Caco-2 (cell line): ENCODE measurements at places on chromosomes 5 and 9. TPM values are rescaled to one million over a fixed set of nuclear protein-coding genes. Genes with fewer than 3 reads are reported as not detected.

- no peaks in the 10 kb centered on the region for H3K27me3 ChIP-seq
- no peak for DNase-seq
- no peak overlapping the region for H3K27ac ChIP-seq
- H3K4me1 ChIP-seq, result no peaks in the 10 kb centered on the region
Measured at GRCh38 chr9:126442636-126443035, 116.0 kb downstream of the MVB12B start.

DNA sequence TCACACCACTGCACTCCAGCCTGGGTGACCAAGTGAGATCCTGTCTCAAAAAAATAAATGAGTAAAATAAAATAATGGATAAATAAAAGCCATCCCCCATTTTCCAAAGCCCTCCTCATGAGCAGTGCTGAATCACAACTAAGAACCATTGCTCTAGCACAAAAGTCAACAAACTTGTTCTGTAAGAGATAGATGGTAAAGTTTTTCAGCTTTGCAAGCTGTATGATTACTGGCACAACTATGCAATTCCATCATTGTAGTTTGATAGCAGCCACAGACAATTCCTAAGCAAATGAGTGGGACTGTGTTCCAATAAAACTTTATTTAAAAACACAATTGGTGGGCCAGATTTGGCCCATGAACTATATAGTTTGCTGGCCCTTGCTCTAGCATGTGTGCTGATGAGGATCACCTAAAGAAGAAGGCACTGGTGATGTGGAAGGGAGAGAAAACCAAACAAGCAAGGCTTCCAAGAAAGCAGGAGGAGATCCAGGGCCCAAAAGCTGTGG lies 64.6 kb downstream of the NEURL1B start:
- H3K4me1 ChIP-seq, result no peaks in the 10 kb centered on the region
- no peaks in the 10 kb centered on the region for H3K36me3 ChIP-seq
- H3K27me3 ChIP-seq, result no peaks in the 10 kb centered on the region
- no peak for DNase-seq

GRCh38 chr5:149268928-149269557 lies 2.6 kb upstream of the AFAP1L1 start:
- H3K4me1 ChIP-seq, result 0 out of 2 replicates have a peak, but pooled peaks cover 7% of the 10 kb centered on the region
- DNase-seq, result peak; percentile 47
- no peaks in the 10 kb centered on the region for H3K36me3 ChIP-seq
- no peaks in the 10 kb centered on the region; the same call in 1 of the 2 replicates for H3K27me3 ChIP-seq
- no peak overlapping the region for H3K4me3 ChIP-seq

Gene KIF4B
- 0.14 TPM in 2 replicates for total RNA-seq

DNA sequence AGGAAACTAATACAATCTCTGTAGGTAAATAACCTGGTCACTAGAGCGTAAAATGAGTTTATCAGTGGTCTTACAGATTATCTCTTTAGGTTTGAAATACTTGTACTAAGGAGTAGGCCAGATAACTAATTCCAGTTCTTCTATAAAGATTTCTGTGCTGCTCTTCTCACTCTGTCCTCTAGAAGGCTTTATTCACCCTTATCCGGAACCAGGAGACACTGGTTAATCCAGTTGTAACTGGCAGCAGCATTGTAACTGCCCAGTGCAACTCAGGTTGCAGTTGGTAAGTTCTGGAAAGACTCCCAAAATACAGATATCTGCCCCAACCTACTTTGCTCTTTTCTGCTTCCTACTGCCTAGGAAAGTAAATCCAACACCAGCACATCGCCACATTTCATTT lies 19.8 kb downstream of the C5orf22 start:
- no peak overlapping the region for H3K27ac ChIP-seq
- no peaks in the 10 kb centered on the region for H3K27me3 ChIP-seq
- peaks cover 1% of the 10 kb centered on the region; the same call in 1 of the 2 replicates for H3K36me3 ChIP-seq
- H3K4me3 ChIP-seq, result no peak overlapping the region
- H3K4me1 ChIP-seq, result no peaks in the 10 kb centered on the region
- DNase-seq, result no peak

DNA sequence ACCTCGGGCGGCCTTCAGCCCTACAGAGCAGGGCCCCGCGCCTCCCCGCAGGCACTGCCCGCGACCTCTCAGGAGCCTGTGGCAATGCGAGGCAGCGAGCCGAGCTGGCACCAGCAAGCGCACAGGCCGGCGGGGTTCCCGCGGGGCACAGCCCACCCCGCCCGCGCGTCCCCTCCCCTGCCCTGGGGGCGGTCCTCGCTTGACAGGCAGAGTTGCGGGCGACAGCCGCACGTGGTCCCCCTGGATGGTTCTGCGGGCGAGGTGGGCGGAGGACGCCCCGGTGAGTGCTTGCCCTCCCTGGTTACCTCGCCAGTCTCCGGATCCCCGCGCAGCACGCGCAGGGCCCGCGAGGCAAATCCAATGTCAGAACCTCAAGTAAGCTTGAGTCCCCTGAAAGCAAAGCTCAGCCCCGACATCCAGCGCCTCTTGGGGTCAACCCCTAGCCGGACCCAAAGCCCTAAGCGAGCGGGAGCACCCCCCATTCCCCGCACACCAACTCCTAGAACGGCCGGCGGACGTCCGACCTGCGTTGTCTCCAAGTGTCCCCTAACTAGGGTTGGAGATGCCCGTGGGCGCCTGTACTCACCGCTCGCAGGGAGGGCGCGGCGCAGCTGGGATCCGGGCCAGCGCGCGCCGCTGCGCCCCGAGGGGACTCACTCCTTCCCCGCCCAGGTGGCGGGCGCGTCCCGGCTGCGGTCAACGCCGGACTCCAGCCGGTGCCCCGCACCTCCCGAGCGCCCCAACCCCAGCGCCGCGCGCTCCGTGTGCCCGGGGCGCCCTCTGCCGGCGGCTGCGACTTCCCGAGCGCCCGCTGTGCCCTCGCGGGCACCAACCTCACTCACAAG lies at the start of gene DRD1:
Gene DRD1, minus strand, starts transcription at position 123 of the 845 bp plus-strand sequence. CDS start 1,083 bp downstream, outside the sequence.
- no peaks in the 10 kb centered on the region for H3K27me3 ChIP-seq
- no peaks in the 10 kb centered on the region for H3K36me3 ChIP-seq
- peak within 1 kb of the TSS; percentile 32 for H3K27ac ChIP-seq
- no peak within 1 kb of the TSS for H3K4me3 ChIP-seq
- DNase-seq, result no peak

Gene FUT7
- total RNA-seq, result not detected in 2 replicates

DNA sequence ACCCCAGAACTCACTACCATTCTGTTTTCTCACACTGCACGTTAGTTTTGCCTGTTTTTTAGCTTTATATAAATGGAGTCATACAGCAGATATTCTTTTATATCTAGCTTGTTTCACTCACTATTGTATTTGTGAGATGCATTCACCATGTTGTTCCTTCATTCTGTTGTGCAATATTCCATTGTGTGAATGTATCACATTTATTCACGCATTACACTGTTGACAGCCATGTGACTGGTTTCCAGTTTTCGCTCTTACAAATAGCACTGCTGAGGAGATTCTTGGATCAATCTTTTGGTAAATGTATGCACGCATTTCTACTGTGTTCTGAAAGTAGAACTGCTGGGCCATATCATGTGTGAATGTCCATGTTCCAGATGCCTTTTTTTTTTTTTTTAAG lies 6.4 kb upstream of the SNX30 start:
- no peak for DNase-seq
- H3K27me3 ChIP-seq, result no peaks in the 10 kb centered on the region
- H3K36me3 ChIP-seq, result no peaks in the 10 kb centered on the region
- H3K4me3 ChIP-seq, result no peak overlapping the region
- peaks cover 2% of the 10 kb centered on the region for H3K4me1 ChIP-seq
- no peak overlapping the region for H3K27ac ChIP-seq

DNA sequence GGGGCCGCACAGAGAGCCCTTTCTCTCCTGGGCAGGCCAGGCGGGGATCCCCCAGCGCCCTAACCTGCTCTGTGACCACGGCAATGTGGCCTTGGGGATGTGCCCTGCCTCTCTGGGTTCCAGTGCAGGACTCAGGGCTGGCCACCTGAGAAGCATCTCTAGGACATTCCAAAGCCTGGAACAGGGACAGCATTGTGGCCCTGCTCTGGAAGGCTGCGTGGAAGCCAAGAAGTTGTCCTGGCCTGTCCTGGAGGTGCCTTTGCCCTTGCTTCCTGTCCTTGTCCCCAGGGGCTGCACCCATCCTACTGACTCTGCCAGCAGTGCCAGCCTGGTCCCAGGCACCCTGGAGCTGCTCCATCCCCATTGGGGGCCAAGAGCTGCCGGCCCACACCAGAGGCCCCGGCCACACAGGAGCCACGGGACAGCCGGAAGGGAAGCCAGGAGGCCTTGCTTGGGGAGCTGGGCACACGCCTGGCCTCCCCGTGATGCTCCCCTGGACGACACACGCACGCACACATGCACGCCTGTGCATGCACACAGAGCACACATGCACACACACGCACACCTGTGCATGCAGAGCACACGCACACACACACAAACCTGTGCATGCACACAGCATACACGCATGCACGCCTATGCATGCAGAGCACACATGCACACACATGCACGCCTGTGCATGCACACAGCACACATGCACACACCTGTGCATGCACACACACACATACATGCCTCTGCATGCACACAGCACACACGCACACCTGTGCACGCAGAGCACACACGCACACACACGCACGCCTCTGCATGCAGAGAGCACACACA lies 20.1 kb upstream of the CAMSAP1 start:
- no peaks in the 10 kb centered on the region for H3K4me1 ChIP-seq
- no peaks in the 10 kb centered on the region for H3K27me3 ChIP-seq
- H3K4me3 ChIP-seq, result no peak overlapping the region
- no peak for DNase-seq

DNA sequence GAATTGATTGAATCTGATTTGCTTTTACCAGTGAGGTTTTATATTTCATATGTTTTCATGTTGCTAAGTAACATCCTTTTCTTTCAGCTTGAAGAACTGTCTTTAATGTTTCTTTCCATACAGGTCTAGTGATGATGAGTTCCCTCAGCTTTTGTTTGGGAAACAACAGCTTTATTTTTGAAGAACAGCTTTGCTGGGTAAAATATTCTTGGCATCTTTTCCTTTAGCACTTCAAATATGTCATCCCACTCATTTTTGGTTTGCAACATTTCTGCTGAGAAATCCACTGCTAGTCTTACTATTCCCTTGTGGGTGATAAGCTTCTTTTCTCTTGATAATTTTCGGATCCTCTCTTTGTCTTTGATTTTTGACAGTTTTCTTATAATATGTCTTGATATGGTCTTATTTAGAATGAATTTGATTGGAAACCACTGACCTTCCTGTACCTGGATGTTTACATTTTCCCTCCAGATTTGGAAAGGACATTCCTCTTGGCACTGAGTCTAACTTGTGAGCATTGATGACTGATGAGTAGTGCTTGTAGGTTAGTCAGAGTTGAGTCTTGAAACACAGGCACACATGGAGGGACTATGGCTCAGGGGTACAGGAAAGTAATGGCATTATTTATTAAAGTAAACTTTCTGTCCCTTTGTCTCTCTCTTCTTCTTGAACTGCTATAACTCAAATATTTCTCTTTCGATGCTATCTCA lies 220.3 kb downstream of the SPATA31D1 start:
- H3K27me3 ChIP-seq, result no peaks in the 10 kb centered on the region
- H3K36me3 ChIP-seq, result no peaks in the 10 kb centered on the region
- H3K27ac ChIP-seq, result no peak overlapping the region

GRCh38 chr9:90795871-90796317 lies 5.7 kb upstream of the SYK start:
- H3K4me1 ChIP-seq, result no peaks in the 10 kb centered on the region
- H3K4me3 ChIP-seq, result no peak overlapping the region
- no peaks in the 10 kb centered on the region for H3K36me3 ChIP-seq
- no peak for DNase-seq
- H3K27ac ChIP-seq, result no peak overlapping the region
- no peaks in the 10 kb centered on the region for H3K27me3 ChIP-seq

DNA sequence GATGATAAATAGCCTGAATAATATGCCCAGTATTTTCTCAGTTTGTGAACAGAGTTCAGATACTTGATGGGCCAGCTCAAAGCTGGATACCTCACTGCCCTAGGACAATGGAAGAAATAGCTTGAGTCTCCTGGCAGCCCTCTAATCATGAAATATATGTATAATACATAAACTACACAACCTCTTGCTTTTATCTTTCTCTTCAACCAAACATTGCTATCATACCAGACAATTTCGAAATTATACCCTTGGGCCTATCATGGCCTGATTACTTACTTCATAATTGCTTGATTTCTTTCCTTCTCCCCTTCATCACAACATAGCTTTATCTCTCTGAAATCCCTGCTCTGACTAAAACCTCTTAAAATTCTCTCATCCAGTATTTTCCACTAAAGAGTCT lies 1144.9 kb upstream of the C9orf72 start:
- no peaks in the 10 kb centered on the region for H3K27me3 ChIP-seq
- H3K4me1 ChIP-seq, result no peaks in the 10 kb centered on the region
- H3K36me3 ChIP-seq, result no peaks in the 10 kb centered on the region
- no peak overlapping the region for H3K27ac ChIP-seq
- no peak for DNase-seq

Gene LRRC19
- total RNA-seq, result not detected in 2 replicates

GRCh38 chr9:125746774-125747052 lies 460 bp upstream of the PBX3 start:
- H3K4me1 ChIP-seq, result peaks cover 16% of the 10 kb centered on the region
- DNase-seq, result no peak
- H3K4me3 ChIP-seq, result peak overlapping the region; percentile 88
- no peaks in the 10 kb centered on the region for H3K36me3 ChIP-seq

Gene MED10
- 48.6 and 50.6 TPM in 2 replicates for total RNA-seq

Gene PPP3R2
- total RNA-seq, result not detected in 2 replicates

GRCh38 chr9:86272221-86272620 lies 10.1 kb downstream of the ISCA1 start:
- no peaks in the 10 kb centered on the region for H3K36me3 ChIP-seq
- H3K4me3 ChIP-seq, result no peak overlapping the region

DNA sequence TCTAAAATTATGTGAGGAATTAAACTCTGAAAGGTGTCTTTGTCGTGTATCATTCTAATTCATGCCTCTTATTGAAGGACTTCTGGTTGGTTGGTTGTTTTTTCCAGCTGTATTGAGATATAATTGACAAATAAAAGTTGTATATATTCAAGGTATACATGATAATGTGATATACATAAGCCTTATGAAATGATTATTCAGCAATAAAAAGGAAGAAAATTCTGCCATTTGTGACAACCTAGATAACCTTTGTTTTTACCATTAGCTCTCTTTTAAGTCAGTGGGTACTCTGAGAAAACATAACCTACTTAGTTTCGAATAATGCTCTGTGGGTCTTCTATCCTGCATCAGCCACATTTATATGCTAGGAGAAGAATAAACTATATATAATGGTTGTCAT lies 89.6 kb downstream of the RAB3C start:
- no peak overlapping the region for H3K27ac ChIP-seq
- no peak overlapping the region for H3K4me3 ChIP-seq
- no peaks in the 10 kb centered on the region; the same call in 1 of the 2 replicates for H3K27me3 ChIP-seq
